Immature natural killer cell (primary cell): ENCODE measurements at places on chromosomes 16 and 17.
A peak's percentile ranks its signal among the peaks of the same experiment; 100 is the strongest.

- H3K4me3 ChIP-seq: no peak overlapping the region
- H3K27ac ChIP-seq: no peak overlapping the region
- no peak for DNase-seq
- peaks cover 20% of the 10 kb centered on the region for H3K4me1 ChIP-seq
- no peaks in the 10 kb centered on the region for H3K27me3 ChIP-seq
- H3K36me3 ChIP-seq: no peaks in the 10 kb centered on the region
Observed at GRCh38 chr16:12507366-12507765, 296.3 kb downstream of the CPPED1 start.

DNA sequence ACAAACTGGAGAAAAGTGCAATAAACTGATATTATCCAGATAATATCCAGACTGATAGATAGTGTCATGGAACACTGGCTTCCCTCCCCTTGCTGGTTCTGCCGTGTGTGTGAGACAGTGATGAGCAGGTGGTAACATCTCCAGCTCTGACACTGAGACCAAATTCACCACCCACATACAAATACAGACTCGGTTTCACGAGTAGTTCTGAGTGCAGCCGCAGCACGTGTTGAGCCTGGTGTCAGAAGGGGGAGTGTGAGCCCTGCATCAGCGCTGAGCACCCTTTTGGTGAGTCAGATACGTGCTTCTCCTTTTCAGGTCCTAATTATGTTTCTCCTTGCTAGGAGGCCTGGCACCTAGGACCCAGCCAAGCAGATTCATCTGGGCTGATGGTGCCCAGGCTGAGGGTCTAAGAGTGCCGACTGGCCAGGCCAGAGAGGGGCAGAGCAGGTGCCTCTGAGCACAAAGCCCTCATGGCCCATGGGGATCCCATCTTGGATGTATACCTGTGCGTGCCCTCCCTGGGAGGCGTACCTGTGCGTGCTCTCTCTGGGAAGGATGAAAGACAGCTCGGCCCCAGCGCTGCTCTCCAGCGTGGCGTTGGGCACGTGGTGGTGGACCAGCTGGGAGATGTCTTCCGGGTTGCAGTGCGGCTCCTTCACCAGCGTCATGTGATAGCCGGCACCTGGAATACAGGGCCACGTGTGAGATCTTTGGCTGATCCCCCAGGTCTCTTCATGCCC, 27.3 kb upstream of the RNPS1 start:
- peak; percentile 52 for DNase-seq
- H3K4me1 ChIP-seq: no peaks in the 10 kb centered on the region

GRCh38 chr17:62821189-62822079, 13.3 kb upstream of the MARCHF10 start:
- DNase-seq: no peak
- H3K4me3 ChIP-seq: no peak overlapping the region
- peaks cover 2% of the 10 kb centered on the region for H3K27me3 ChIP-seq
- H3K27ac ChIP-seq: no peak overlapping the region

GRCh38 chr17:2414446-2415064, 13.7 kb upstream of the MNT start:
- H3K36me3 ChIP-seq: peaks cover 17% of the 10 kb centered on the region
- H3K27me3 ChIP-seq: no peaks in the 10 kb centered on the region
- no peak overlapping the region for H3K4me3 ChIP-seq

DNA sequence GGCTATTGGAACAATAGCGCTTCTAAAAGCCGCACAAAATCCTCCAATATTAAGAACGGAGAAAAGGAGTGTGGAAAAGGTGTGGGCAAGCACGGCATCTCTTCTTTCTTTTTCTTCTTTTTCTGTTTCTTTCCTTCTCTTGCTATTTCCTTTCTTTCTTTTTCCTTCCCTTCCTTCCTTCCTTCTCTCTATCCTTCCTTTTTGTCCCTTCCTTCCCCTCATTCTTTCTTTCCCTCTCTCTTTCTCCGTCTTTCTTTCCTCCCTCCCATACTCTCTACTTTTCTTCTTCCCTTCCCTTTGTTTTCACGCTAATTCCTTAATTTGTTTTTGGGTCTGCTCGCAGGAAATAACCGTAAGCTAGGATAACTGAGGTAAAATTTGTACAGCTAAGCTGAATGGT, 478.2 kb downstream of the MAF start:
- no peaks in the 10 kb centered on the region for H3K36me3 ChIP-seq
- H3K27me3 ChIP-seq: no peaks in the 10 kb centered on the region
- no peaks in the 10 kb centered on the region for H3K4me1 ChIP-seq
- H3K4me3 ChIP-seq: no peak overlapping the region
- DNase-seq: no peak

- no peaks in the 10 kb centered on the region for H3K36me3 ChIP-seq
- no peak overlapping the region for H3K27ac ChIP-seq
- no peak overlapping the region for H3K4me3 ChIP-seq
Observed at GRCh38 chr17:66580956-66581391, 253.9 kb upstream of the CACNG5 start.

GRCh38 chr17:74192950-74193781, 10.3 kb upstream of the RPL38 start:
- H3K4me1 ChIP-seq: no peaks in the 10 kb centered on the region
- no peaks in the 10 kb centered on the region for H3K36me3 ChIP-seq
- H3K27ac ChIP-seq: no peak overlapping the region
- H3K4me3 ChIP-seq: no peak overlapping the region
- no peak for DNase-seq

DNA sequence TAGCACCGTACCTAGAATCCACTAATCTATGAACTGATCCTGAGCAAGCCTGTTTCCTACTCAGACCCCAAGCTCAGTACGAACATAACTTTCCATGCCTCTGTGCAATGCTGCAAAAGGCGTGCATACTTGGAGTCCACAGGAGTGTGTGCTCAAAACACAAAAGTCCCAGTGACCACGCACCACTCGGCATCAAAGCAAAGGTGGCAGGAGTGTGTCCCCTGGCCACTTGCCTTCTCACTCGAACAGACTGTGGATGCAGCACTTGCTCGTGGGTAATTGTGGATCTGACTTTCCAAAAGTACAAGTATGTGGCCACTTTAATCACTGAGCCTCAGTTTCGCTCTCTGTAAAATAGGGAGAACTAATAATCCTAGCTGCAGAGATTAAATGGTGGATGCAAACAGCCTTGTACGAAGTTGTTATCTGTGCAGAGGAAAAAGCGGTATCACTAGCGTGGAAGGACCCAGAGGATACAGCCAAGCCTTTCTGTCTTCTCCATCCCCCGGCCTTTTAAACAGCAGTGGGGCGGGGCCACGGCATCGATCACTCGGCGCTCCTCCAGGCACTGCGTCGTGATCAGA, 311 bp upstream of the KDM8 start:
- DNase-seq: no peak
- H3K27ac ChIP-seq: peak overlapping the region; percentile 100
- H3K4me3 ChIP-seq: peak overlapping the region; percentile 99
- H3K4me1 ChIP-seq: peaks cover 56% of the 10 kb centered on the region
- no peaks in the 10 kb centered on the region for H3K36me3 ChIP-seq
